ENCODE measurements at places on chromosomes 12 and 14.

DNA sequence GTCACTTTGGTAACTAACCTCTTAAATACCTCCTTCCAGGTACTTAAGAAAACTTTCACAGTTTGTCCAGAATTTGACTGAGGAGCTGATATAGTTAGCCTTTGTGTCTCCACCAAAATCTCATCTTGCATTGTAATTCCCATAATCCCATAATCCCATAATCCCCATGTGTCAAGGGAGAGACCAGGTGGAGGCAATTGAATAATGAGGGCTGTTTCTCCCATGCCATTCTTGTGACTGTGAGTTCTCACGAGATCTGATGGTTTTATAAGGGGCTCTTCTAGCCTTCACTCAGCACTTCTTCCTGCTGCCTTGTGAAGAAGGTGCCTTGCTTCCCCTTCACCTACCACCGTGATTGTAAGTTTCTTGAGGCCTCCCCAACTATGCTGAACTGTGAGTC is 7.8 kb upstream of the NOVA1 start:
- no peak for DNase-seq

DNA sequence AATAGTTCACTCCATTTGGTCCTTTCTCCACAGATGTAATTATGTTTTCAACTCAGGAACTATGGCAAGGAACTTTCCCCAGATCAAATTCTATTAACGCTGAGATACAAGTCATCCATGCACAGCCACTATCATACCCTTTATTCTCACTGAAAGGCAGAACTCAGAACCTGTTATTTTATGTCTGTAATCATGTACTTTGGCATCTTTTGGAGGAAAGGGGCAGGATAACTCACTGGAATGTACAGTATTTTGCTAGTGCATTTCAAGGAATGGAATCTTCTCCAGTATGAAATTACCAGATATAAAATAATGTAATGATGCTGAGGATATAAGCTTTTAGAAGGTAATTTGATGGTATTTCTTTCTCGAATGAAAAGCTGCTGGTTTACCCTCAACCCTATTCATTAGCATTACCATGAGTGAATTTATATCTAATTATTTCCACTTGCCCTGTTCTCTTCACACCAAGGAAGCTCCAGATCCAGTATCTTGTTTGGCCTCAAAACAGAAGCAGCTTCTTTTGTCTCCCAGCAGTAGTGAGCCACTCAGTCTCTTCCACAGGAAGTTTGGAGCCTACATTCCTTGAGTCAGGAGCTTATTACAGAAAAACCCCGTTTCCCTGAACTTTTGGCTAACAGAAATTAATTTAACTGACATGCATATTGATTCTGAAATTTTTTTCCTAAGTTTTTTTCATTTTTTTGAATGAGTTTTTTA is 10.0 kb upstream of the AMHR2 start:
- no peak for DNase-seq

DNA sequence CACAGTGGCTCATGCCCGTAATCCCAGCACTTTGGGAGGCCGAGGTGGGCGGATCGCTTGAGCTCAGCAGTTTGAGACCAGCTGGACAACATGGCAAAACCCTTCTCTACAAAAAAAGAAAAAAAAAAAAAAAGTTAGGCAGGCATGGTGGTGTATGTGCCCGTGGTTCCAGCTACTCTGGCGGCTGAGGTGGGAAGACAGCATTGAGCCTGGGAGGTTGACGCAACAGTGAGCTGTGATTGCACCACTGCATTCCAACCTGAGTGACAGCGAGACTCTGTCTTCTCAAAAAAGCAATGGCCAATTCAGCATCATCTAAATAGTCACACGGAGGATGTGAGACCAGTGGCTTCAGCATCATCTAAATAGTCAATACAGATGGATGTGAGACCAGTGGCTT is 10.4 kb upstream of the SAMD4A start:
- no peak for DNase-seq

- no peak for DNase-seq
Measured at GRCh38 chr12:122381021-122381420, 41.4 kb downstream of the CLIP1 start.

DNA sequence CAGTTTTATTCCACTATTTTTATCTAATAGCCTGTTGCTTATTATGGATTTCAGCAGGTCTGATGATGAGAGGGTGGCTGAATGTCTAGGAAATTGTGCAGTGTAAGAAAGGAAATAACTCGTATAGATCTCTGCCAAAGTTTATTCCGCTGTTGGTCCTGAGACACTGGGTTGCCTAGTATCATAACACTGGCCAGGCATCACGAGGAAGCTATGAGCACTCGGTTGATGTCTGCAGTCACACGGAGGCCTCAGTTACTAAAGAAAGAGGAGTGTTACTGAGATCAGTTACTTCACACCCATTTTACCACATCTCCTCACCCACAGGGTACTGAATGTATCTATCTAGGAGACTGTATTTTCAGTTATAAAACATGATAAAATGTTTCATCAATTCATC is 21.9 kb downstream of the BHLHE41 start:
- no peak for DNase-seq

GRCh38 chr14:99271221-99271941 is 616 bp downstream of the BCL11B start:
- DNase-seq = no peak

DNA sequence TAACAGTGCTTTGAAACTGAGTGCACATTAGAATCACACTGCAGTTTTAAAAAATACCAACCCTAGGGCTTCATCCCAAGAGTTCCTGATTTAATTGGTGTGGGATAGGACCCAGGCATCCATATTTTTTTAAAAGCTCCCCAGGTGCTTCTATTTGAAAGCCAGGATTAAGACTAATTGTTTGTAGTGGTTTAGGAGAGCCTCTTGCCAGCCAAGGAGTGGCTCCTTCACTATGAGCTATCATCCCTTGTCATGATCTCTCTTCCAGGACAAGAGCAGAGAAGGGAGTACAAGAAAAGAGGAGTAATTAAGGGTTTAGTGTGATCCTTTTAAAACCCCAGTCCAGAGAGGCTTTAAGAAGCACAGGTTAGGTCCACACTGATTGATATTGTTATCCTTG is 178.0 kb downstream of the CAND1 start:
- DNase-seq = no peak

DNA sequence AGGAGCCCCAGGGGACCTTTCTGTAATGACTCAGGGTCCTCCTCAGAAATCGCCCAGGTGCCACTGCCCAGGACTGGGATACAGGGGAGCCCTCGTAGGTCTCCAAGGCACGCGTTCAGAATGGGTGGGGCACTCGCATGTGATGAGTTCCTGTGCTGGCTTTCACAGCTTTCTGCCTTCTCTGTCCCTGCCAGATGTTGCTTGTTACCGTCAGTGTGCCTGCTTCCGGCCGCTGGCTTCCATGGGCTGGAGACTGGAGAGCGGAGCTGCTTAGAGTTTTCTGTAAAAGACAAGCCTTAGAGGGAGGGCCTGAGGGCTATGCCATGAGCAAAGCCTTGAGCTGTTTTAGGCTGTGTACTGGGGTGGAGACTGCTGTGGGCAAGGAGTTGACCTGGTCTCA is 75.0 kb upstream of the SLC24A4 start:
- no peak for DNase-seq

DNA sequence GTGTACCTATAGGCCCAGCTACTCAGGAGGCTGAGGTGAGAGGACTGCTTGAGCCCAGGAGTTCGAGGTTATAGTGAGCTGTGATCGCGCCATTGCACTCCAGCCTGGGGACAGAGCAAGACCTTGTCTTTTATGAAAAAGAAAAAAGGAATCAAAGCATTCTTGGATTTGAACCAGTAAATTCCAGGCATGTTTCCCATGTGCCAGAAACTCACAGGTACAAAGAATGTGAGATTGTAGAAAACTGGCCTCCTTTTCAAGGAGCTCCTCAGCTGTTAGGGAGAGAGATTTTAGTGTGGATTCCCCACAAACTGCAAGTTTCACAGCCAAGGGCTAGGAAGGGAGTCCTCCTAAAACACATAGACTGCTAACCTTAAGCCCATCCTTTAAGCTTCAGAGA is 95.0 kb downstream of the FOXN4 start:
- no peak for DNase-seq

DNA sequence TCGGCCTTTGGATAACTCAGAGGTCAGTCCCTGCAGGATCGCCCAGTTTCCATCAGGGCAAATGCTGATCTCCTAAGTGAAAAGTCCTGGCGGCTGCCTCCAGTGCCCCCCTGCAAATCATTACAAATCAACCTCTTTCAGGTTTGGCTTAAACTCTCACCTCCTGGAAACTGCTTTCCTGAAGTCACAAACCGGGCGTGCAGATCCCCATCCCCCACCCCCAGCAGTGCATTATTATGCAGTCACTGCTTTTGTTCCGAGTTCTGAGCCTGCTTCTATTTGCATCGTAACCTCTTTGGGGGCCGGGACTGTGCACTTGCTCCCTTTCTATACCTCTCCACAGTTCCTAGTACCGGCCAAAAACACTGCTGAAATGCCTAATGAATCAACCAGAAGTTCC is at the start of gene USP44:
Gene USP44, minus strand, starts transcription at position 172 of the 400 bp plus-strand sequence. CDS start 17,220 bp downstream, outside the sequence.
- DNase-seq = no peak
